ENCODE measurements at places on chromosomes 12 and 14.
A peak's percentile ranks its signal among the peaks of the same experiment; 100 is the strongest.

DNA sequence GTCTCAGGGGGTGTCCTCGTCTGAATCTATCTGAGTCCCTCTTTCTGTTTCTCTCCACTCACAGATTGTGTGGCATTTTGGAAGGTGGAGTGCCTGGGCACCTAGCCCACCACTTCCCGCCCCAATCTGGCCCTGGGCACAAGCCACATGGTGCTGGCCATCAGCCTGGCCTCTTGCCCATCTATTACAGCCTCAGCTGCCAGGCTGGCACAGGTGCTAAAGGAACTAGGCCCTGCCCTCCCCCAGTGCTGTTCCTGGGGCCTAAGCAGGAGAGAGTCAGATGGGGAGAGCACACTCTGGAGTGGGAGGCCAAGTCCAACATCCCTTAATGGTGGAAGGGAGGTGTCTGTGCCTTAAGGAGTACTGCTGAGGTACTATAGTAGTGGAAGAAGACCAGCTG, 8.3 kb upstream of the CALCOCO1 start:
- no peak for DNase-seq

GRCh38 chr12:107845226-107845979, 70.9 kb downstream of the ASCL4 start:
- DNase-seq = no peak

DNA sequence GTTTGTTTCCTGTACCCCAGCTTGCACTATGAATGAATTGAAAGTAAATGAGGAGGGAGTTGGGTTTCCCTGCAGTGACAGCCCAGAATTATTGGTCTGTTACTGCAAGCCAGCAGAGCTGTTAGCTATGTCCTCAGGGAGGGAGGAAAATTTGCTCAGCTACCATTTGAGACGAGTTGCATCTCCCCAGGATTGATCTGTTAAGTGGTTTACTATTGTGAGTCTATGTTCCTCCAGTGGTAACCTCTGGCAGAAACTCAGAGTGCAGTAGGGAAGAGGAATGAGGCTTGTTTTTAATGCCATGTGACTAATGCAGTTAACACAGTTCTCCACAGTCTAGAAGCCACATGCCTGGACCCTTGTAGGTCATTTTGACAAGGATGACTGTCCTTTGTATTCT, 173.9 kb downstream of the SLC15A4 start:
- DNase-seq = no peak

GRCh38 chr12:5593086-5593485, 161.2 kb downstream of the NTF3 start:
- no peak for DNase-seq

- DNase-seq = peak; percentile 31
Observed at GRCh38 chr12:117063162-117063911, 35.9 kb downstream of the TESC start.

- no peak for DNase-seq
Observed at GRCh38 chr14:60622210-60622916, 26.9 kb downstream of the SIX1 start.

DNA sequence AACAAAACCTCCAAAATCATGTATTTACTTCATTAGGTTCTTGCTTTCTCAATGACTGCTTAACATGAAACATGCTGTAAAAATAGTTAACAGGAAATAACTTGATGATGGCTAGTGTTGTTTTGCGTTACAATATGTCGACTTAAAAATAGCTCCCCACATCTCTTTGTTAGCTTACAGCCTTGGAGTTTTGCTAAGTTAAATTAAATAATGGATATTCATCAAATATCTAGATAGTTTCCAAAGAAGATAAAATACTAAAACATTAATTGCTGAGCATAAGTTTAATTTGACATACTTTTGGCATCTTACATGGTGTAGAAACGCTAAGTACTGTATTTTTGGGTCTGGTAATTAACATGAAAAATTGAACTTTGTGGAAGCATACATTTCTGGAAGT, 500.6 kb upstream of the NOVA1 start:
- no peak for DNase-seq

- DNase-seq = no peak
Observed at GRCh38 chr14:83147006-83147405, 1613.4 kb upstream of the SEL1L start.

- DNase-seq = no peak
Observed at GRCh38 chr12:88684170-88684569, 103.9 kb upstream of the KITLG start.

DNA sequence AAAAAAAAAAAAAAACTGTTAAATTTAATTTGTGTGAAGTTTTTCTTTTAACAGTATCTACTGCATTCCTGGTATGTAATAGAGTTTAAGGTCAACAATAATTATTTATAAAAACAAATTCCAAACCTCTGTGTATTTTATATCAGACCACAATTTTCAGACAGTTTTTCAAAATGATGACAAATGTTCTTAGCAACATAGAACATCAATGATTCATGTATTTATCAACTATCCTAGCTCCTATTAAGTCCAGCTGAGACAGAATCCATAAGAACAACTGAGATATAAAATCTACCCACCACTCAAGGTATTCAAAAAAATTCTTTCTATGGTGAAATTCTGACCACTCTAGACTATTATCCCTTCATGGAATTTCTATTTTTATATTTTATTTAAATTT, 144.5 kb downstream of the EPS8 start:
- DNase-seq = no peak

- peak; percentile 78 for DNase-seq
Observed at GRCh38 chr12:49662998-49663843, 39.9 kb downstream of the PRPF40B start.

- peak; percentile 49 for DNase-seq
Observed at GRCh38 chr14:72519543-72519942, 374.4 kb downstream of the DPF3 start.

DNA sequence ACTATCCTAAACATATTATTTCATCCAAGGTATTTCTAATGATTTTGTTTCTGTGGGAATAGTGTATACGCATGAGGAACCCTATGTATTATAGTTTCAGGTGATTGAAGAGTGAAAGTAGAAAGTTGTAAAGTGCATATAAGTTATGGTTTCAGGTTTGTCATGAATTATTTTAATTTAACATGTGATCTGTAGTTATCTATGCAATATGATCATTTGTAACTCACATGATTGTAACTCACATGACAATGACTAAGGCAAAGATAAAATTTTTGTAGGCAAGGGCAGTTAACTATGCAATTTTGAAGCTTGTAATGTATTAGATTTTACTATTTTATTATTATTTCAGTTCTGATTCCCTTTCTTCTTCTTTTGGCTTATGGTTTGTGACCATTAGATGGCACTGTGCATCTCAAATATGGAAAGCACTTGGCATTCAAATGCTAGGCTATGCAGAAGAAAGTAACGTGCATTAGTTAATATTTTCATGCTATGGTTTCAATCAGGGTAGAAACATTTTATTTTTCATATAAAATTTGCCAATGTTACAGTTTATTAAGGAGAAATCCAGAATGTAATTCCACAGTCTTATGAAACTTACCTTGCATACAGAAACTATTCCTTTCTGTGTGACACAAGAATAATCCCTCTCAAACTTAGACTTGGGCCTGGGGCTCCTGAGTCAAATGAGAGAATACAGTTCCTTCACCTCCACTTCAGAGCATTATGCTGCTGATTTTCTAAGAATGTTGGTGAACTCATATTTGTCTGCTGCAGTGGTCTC, 15.8 kb upstream of the TMEM30B start:
- no peak for DNase-seq

DNA sequence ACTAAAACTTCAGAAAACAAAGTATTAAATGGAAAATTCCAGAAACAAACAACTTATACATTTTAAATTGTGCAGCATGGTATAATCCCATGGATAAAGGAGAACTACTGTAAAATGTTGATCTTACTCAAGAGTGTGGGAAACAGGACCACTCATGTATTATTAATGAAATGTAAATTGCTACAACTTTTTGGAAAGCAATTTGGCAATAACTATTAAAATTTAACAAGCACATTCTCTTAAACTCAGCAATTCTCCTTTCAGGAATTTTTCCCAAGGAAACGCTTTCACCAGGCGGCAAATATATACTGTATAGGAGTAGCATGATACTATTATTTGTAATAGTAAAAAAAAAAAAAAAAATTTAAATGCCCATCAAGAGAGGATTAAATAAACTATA, 284.5 kb upstream of the AMIGO2 start:
- DNase-seq = no peak

- no peak for DNase-seq
Observed at GRCh38 chr12:25107920-25108319, 87.0 kb downstream of the DNAI7 start.

- DNase-seq = no peak
Observed at GRCh38 chr12:54279227-54279631, 693 bp downstream of the CBX5 start.

- no peak for DNase-seq
Observed at GRCh38 chr14:74645756-74646470, 33.9 kb upstream of the LTBP2 start.

DNA sequence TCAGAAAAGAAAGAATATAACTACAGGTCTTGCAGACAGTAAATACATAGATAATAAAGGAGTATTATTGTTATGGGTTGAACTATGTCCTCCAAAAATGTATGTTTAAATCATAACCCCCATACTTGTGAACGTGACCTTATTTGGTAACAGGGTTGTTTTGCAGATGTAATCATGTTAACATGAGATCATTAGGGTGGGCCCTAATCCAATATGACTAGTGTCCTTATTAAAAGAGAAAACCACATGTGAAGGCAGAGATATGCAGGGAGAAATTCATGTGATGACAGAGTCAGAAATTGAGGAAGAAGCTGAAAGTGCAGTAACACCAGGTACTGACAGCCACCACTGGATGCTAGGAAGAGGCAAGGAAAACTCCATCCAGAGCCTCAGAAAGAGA, 29.0 kb downstream of the MAGOHB start:
- DNase-seq = no peak

- no peak for DNase-seq
Observed at GRCh38 chr14:22422238-22422637, 166.8 kb downstream of the DAD1 start.

DNA sequence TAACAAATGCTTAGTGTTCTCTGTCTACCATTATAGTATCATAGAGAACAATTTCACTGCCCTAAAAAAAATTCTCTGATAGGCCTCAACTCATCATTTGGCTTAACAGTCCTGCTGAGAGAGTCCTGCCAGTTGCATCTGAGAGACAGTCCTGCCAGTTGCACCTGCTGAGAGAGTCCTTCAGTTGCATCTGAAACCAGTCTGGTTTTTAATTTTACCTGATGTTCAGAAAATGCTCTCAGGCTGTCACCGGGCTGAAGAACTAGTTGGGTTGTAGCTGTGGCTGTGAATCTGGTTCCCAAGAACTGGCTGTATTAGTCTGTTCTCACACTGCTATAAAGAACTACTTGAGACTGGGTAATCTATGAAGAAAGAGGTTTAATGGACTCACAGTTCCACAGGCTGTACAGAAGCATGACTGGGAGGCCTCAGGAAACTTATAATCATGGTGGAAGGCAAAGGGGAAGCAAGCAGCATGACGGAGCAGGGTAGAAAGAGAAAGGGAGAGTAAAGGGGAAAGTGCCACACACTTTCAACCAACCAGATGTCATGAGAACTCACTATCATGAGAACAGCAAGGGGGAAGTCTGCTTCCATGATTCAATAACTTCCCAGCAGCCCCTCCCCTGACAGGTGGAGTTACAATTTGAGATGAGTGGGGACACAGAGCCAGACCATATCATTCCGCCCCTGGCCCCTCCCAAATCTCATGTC, 51.6 kb downstream of the PRKCH start:
- DNase-seq = no peak

GRCh38 chr14:99687284-99688209, 3.4 kb downstream of the CYP46A1 start:
- peak; percentile 42 for DNase-seq

GRCh38 chr12:10320643-10321042, 13.0 kb downstream of the KLRD1 start:
- peak; percentile 17 for DNase-seq

DNA sequence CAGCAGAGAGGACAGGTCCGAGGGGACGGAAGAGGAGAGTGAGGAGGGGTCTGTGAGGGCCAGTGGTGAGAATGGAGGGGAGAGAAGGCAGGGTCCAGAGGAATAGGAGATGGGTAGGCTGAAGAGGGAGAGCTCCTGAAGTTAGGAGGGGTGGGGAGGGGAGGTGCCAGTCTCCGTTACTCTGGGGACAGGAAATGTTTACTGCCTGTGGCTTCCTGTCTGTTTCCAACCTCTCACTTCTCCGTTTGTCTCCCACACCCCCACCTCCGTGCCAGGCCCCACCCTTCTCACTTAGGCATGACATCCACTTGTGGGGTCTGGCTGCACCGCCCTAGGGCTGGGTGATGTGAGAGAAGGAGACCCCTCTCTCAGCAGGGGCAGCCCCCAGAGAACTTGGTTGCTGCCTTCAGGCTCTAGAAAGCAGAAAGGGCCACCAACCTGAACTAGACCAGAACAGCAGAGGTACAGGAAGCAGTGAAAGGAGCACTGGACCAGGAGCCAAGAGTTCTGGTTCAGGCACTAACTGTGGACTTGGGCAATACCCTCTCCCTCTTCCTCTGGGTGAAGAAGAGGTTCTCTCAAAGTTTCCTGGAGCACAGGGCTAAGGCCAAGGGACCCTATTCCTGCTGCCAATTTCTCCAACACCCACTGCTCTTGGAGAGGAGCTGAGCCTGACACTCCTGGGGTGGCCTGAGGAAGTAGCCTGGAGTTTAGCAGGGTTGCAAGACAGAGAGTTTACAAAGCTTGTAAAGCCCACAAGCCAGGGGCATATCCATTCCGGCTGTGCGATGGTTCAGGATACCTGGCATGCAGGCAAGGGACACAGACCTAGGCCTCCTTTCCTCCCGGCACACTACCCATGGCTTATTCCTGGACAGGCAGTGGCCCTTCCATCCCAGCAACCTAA, 5.5 kb downstream of the ITGA5 start:
- peak; percentile 64 for DNase-seq
